ENCODE measurements at places on chromosomes 1 and 21.

GRCh38 chr1:208298593-208299269, 54.5 kb upstream of the PLXNA2 start:
- DNase-seq, result no peak

GRCh38 chr1:9013819-9014218, 12.4 kb downstream of the SLC2A7 start:
- DNase-seq, result no peak

- DNase-seq, result no peak
These were observed 458.7 kb upstream of the ADAMTS5 start for GRCh38 chr21:27425574-27425973.

GRCh38 chr21:41581592-41582228, 73.8 kb upstream of the TMPRSS2 start:
- no peak for DNase-seq

DNA sequence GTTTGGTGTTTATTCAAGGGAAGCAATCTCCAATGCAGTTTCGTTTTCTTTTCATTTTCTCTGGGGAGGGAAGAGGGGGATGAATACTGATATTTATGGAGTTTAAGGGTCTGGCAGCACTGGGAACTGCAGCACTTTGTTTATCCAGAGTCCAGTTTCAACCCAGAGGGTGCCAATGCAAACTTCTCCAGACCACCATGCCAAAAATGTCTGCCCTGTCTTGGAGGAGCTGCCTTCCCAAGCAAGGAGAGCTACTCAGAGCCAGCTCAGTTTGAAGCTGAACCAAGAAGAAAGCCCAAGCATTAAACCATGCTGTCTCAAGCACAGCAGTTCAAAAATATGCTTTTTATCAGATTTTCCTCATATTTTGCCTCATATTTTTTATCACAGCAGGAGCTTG, 589.7 kb downstream of the LMO4 start:
- no peak for DNase-seq

GRCh38 chr1:223177681-223178080, 34.6 kb upstream of the TLR5 start:
- no peak for DNase-seq

GRCh38 chr1:212218911-212219310, 66.3 kb upstream of the PPP2R5A start:
- no peak for DNase-seq

GRCh38 chr1:17212487-17213121, 7.7 kb downstream of the PADI1 start:
- peak; percentile 38 for DNase-seq

DNA sequence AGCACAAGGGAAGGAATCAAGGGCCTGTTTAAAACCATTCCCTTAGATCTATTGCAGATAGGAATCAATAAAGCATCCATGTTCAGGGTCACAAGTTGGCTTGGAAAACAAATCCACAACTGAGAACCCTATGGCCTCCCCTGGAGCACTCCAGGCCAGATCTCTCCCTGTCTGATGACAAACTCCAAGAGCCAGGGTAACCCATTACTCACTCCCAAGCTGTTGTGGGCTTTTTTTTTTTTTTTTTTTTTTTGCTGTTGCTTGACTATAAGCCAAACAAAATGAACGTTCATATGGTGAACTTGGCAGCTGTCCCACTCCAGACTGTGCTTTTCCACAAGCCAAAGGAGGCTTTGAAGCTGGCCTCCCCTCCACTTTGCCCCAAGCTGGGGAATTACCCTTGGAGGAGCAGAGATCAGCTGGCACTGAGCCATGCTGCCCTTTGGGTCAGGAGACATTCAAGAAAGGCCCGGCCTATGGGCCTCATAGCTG, 35.7 kb upstream of the VAV3 start:
- no peak for DNase-seq

DNA sequence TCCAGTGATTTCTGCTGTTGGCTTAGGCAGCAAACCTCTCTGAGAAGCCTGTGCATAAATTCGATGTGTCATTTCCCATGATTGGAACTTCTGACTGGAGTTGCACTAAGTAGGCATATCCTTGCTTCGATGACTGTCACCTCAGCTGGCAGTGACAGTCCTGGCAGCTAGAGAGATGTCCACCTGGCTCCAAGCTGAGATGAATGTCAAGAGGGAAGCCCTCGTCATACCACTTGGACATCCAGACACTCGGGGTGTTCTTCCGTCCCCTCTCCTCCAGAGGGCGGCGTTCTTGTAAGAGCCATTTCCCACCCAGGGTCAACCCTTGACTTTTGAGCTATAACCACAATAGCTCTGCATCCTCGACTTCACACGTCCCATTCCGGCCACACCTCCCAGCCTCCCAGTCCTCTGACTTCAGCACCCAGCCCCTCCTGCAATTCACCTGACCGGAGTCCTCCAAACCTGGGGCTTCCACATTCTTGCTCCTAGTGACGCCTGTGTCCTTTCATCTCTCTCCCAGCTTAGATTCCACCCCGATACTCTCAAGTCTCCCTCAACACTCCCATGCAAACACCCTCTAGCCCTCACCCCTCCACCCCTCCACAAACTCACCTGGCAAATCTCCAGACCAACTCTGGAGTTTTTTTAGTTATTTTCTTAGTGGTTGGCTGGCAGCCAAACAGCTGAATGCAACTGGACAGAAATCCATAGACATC, 17.3 kb downstream of the CA6 start:
- peak; percentile 41 for DNase-seq

DNA sequence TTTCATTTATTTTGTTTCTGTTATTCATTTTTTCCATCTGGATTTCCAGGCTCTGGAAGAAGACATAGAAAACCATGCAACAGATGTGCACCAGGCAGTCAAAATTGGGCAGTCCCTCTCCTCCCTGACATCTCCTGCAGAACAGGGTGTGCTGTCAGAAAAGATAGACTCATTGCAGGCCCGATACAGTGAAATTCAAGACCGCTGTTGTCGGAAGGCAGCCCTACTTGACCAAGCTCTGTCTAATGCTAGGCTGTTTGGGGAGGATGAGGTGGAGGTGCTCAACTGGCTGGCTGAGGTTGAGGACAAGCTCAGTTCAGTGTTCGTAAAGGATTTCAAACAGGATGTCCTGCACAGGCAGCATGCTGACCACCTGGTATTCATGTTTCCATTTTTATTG, 63.5 kb upstream of the BMP8A start:
- no peak for DNase-seq

DNA sequence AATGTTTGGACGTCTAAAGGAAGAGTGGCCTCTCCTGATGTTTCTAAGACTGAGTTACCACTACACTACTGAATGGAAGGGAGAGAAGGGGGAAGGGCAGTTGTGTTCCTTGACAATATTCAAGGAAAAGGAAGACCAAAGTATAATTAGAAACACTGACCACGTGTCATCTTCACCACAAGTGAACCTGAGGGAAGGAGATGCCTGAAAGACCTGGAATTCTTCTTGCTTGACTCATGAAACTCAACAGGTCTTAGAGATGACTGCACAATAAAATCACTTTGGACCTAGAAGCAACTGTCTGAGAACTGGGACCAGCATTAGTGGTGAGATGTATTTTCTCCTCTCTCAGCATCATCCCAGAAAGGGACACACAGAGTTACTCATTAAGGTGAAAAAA, 56.7 kb downstream of the PTPN14 start:
- DNase-seq, result no peak

- DNase-seq, result no peak
These were observed 15.2 kb downstream of the RGS4 start for GRCh38 chr1:163084330-163084729.

DNA sequence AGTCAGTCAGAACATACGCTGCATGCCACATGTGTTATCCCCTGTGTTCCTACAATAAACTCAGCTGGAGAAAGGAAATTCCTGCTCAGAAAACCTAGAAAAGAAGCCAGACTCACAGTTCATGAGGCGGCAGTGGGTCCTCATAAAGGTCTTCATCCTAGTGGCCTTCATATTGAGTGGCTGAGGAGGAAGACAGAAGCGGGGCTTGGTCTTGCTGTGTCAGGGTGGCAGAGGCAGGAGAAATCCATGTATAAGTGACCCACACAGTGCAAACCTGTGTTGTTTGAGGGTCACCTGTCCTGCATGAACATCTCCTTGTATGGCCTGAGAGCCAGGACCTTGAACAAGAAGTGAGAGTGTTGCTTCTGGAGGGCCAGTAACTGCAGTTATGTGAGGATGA, 4.0 kb upstream of the WNT3A start:
- DNase-seq, result no peak

GRCh38 chr1:24966724-24967346, 36.8 kb upstream of the RUNX3 start:
- DNase-seq, result peak; percentile 52

- no peak for DNase-seq
These were observed 71.2 kb downstream of the PSMG1 start for GRCh38 chr21:39111931-39112550.
